Stimulated activated CD8-positive, alpha-beta memory T cell treated with anti-CD3 and anti-CD28 coated beads, Interleukin-7, amount 100 ng/mL, for 4 hours (primary cell): ENCODE measurements at places on chromosomes 1 and 21.

- DNase-seq = no peak
Measured at GRCh38 chr1:114109981-114110380, 43.7 kb downstream of the SYT6 start.

DNA sequence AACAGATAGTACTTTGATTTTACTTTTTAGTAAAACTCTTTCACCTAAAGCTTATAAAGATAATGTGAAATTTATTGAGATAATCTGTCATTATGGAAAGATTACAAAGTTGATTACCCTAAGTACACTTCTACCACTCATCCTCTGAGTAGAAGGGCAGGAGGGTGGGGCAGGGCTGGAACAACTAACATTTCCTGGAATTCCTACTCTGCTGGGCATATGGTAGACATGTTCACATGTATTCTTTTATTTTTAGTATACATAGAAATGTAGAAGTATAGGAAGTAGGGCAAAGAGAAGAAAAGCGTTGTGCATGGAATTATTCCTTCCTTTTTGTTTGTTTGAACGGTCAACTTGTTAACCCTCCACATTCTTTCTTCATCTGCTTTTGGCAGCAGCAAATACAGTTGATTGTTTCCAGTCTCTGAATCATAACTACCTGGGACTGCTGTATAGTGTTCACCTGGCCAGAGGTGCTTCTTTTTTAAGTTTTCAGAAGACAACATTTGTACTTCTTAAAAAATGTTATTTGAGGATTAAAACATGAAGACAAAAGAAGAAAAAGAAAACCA is 85.1 kb downstream of the POU2F1 start:
- no peak for DNase-seq

GRCh38 chr1:116152577-116152943 is 41.4 kb downstream of the MAB21L3 start:
- no peak for DNase-seq

DNA sequence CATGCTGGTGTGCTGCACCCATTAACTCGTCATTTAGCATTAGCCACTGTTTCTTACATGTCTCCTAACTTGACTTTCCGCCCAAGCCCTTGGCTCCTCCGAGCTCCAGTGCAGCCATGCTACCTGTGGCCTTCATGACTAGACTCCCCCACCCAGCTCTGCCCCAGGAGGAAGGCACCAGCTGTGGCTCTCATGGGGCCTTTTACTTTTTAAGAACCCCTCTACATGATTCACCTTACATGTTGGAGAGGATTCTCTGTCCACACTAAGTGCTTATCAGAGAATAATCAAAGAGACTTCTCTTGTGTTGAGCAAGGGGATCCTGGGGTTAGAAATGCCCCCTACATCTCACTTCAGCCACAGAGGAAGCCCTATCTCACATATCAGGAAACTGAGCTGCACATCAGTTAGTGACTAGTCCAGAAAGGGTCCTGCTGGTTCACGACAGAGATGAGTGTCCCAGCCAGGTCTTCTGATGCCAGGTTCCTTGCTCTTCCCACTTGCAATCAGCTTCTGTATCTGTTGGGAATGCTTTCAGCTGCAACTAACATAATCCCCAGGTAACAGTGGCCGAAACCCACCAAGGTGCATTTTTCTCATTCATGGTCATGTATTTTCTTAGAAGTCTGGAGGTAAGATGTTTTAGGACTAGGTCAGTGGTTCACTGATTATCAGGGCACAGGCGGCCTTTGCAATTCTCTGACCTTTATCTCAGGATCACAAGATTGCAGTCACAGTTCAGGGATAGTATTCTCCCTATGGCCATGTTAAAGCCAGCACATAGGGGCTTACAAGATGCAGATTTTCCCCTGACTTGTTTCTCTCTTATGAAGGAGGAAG is 45.9 kb downstream of the KLHDC7A start:
- no peak for DNase-seq

- DNase-seq = no peak
Measured at GRCh38 chr1:97093741-97094140, 372.2 kb downstream of the PTBP2 start.

DNA sequence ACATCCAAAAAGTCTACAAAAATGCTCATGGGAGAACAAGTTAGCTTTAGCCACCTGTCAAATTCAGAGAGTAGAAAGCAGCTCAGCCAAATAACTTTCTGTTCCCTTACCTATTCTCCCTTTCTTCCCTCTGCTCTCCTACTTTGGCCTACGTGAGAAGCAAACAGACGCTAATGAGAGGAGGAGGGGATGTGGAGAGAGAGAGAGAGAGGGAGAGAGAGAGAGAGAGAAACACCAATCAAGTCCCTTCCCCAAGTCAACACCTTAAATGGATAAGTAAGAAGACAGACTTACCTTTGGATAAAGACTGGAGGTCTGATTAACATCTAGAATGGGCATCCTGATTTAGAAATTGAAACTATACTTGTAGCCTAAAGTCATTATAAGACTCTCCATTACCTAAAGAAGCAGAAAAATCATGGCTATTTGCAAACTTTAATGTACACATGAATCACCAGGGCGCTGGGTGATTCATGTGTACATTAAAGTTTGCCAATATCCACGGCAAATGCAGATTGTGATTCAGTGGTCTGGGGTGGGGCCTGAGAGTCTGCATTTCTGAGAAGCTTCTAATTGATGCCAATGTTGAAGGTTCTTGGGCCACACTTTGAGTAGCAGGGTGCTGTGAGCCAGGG is 13.1 kb upstream of the DUSP12 start:
- DNase-seq = no peak

- DNase-seq = no peak
Measured at GRCh38 chr1:43059640-43060574, 101.2 kb upstream of the SLC2A1 start.

GRCh38 chr1:168252204-168252733 is 26.5 kb downstream of the SFT2D2 start:
- DNase-seq = no peak

- no peak for DNase-seq
Measured at GRCh38 chr1:12165342-12165741, 1.4 kb upstream of the TNFRSF1B start.
